Stimulated activated CD4-positive, alpha-beta T cell treated with anti-CD3 and anti-CD28 coated beads, Interleukin-15, amount 100 ng/mL, for 24 hours (primary cell): ENCODE measurements at places on chromosomes 12 and 14.
A peak's percentile ranks its signal among the peaks of the same experiment; 100 is the strongest.

DNA sequence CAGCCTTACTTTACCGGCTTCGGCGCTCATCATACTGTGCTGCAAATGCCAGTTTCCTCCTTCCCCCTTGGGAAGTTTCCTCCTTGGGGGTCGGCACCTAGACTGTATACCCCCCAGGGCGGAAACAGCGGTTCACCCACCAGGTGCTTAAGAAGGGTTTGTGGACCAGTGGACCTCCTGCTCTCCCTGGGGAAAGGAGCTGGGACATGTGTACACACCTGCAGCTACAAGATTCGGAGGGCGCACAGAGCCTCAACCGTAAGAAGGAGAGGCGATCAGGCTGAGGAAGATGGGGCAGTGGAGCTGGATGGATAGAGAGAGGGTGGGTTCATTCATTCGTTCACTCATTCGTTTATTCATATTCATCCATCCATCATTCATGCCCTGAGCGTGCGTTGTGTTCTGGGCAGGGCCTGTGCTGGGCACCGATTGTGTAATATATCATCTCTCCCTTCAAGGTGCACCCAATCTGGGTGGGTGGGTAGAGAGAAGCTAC is 717 bp upstream of the ZNF839 start:
- no peak for DNase-seq

DNA sequence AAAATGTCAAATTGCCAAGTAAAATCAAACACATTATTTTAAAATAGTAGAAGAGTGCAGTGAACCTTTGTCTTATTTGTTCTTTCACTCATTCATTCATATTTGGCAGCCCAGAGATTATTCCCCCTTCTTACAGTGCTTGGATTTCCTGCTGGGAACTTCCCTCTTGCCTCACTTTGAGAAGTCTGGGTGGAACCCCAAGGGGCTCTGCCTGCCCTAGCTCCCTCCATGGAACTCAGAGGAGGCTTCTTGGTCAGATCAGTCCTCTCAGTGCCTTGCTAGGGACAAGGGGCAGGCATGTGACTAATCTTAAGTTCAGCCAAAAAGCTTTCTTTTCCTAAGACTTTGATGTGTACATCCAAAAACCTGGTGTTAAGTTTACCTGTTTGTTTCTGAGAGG is 84.7 kb upstream of the OVCH1 start:
- no peak for DNase-seq

- peak; percentile 55 for DNase-seq
Observed at GRCh38 chr12:51395283-51396230, 4.4 kb upstream of the GALNT6 start.

DNA sequence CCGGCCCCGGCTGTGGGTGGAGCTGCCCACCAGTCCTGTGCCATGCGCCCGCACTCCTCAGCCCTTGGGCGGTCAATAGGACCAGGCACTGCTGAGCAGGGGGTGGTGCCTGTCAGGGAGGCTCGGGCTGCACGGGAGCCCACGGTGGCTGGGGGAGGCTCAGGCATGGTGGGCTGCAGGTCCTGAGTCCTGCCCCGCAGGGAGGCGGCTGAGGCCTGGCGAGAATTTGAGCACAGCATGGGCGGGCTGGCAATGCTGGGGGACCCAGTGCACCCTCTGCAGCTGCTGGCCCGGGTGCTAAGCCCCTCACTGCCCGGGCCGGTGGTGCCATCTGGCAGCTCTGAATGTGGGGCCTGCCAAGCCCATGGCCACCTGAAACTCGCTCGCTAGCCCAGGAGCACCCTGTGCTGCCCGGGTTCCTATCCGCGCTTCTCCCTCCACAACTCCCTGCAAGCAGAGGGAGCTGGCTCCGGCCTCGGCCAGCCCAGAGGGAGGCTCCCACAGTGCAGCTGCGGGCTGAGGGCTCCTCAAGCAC is 1371.1 kb downstream of the FSCB start:
- no peak for DNase-seq

- DNase-seq = no peak
Observed at GRCh38 chr12:90939382-90939781, 15.6 kb downstream of the CCER1 start.

- no peak for DNase-seq
Observed at GRCh38 chr12:76081909-76082308, 2.6 kb downstream of the NAP1L1 start.

- no peak for DNase-seq
Observed at GRCh38 chr14:95464514-95464913, 51.9 kb downstream of the SYNE3 start.

DNA sequence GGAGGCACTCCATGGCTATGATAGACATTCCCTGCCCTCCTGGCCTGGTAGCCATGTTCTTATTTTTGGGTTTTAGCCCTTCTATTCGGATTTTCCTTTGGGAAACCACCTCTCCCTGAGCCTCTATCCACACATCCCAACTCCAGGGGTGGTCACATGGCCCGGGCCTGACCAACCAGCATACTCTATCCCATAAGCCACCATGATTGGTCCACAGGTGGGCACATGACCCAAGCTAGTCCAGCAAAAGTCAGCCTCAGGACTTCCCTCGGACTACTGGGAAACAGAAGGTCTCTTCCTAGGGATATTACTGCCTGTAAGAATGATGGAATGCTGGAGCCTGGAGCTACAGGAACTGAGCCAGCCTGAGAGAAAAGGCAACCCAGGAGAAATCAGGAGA is 12.5 kb downstream of the PRIMA1 start:
- DNase-seq = no peak

- DNase-seq = no peak
Observed at GRCh38 chr14:22159957-22160356, 429.1 kb downstream of the DAD1 start.

DNA sequence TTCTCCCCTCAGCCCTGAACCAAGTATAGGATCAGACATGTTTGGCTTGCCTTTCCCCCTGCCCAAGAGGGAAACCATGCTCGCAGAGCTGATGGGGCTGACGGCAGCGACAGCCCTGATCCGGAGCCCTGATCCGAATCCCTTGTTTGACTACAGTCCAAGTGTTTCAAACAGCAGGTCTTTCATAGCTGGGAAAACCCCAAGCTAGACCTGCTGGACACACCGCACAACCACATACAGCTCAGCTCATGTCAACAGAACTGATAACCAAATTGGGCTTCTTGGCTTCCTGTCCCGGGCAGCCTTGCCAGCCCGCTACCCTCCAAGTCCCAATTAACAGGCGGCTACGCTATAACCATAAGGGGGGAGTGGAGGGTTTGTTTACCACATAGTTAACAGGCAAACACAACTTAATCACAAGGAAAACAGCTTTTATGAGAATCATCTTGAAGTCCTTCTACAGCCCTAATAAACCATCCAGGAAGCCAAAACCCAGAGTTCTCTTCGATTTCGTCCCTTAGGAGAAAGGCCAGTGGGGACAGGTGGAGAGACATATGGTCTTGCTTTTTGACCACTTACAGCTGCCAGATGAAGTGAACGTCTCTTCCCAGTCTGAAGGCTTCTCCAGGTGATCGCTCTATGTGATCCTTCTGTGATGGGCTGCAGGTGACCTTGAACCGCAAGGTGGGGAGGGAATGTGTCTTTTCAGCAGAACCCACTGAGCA is 64.5 kb upstream of the MANSC4 start:
- no peak for DNase-seq

- DNase-seq = no peak
Observed at GRCh38 chr12:11725686-11726085, 76.2 kb downstream of the ETV6 start.

DNA sequence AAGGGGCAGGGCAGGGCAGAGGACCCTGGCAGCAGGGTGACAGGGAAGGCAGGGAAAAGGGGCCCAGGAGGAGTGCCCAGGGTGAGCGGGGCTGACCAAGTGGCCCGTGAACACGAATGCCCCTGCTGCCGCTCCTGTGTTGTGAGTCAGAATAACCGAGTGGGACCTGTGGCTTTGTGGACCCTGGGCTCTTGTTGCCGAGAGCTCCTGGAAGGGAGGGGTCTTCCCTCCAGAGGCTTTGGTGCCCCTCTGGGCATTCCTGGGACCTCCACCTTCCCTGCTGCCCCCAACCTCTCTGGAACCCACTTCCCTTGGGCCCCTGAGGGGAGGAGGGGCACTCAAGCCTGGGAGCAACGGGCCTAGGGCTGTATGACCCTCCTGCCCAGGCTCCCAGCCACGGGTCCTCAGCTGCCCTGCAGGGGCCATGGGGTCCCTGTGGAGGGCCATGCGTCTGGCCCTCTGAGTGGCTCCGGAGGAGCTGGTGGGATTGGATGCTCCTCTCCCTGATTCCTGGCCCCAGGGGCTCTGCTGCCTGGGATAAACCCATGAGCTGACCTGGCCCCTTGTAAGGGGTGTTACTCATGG is 319.4 kb downstream of the TMEM121 start:
- no peak for DNase-seq

DNA sequence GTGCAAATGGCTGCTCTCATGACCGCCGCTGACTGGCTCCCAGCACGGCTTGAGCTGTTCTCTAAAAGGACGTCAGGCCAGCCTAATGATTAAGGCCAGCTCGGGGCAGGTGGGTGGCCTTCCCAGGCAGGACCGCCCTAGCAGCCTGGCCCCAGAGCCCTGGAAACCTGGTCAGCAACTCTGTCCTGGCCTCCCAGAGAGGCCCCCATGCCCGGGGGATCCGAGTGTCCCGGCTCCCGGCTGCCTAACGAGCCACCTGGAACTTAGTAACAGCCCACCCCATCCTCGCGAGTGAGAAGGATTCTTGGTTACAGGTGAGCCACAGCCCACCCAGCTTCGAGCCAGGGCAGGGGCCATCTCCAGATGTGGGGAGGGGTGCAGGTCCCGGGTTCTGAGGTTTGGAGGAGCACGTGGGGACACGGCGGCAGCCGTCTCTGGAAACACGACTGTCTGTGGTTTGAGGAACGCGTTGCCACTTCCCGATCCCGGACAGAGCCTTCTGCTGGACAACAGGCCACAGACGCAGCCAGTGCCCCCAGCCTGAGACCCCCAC is 73.8 kb upstream of the FBRSL1 start:
- no peak for DNase-seq

DNA sequence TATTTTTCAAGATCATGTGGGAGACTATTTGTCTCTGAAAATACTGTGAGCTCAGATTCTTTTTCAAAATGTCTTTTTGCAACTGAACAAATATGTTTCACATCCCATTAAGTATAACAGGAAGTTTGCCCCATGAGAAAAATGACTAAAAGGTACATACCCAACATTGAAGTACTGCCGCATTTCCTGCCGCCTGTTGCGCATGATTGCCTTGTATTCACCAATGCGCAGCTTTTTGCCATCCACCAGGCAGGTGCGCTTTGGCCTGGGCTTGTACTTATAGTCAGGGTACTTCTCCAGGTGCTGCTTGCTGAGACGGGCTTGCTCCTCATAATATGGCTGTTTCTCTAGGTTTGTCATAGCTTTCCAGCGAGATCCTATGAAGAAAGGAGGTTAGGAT is 413.2 kb downstream of the SOX5 start:
- no peak for DNase-seq

DNA sequence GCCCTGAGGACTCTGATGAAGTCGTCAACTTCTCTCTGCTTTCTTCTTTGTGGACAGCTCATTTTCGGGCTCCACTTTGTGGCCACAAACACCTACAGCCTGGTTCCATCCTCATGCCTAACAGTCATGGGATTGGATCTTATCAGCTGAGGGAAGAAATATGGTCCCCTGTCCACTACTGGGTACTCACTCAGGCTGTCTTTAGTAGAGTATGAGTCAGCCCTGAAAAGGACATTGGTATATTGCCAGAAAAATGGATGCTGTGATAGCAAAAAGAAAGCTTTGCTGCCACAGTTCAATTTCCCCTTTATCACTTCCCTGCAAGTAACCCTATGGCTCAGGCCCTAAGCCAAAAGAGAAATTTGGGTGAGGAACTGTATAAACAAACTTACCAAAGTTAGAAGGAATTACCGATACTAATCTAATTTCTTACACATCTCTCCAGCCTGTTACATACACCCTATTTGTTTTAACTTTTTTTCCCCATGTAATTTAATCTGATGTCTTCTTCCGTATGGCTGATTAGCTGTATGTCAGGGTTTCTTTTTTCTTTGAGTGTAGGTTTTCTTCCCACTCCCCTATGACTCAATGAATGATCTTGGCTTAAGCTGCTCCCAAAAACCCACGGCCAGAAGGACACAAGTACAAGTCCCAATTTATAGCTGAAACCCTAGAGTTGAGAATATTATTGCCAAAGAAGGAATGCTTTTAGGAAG is 29.1 kb downstream of the MTHFD1 start:
- DNase-seq = no peak

DNA sequence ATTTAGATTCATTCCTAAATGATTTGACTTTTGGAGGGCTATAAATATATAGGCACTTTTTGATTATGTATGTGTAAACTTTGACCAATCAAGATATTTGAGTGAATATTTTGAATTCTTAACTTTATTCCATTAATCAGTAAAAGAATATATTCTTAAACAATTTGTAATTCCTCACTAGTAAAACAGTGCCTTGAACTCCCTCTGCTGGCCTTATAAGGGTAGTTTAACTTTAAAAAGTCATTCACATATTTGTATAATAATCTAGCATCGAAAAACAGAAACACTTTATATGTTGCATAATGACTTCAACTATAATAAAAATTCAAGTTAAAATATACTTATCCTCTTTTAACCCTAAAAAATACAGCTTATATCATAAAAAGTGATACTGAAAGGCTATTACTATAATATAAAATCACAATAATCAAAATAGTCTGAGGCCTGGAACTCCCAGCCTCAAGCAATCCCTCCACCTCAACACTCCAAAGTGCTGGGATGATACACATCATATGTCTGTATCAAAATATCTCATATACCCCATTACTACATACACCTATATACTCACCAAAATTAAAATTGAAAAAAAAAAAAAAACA is 31.2 kb downstream of the CCDC59 start:
- DNase-seq = no peak

GRCh38 chr12:106459534-106459933 is 102.0 kb downstream of the POLR3B start:
- DNase-seq = no peak

GRCh38 chr14:23358042-23358441 is 5.4 kb upstream of the SLC22A17 start:
- DNase-seq = no peak

DNA sequence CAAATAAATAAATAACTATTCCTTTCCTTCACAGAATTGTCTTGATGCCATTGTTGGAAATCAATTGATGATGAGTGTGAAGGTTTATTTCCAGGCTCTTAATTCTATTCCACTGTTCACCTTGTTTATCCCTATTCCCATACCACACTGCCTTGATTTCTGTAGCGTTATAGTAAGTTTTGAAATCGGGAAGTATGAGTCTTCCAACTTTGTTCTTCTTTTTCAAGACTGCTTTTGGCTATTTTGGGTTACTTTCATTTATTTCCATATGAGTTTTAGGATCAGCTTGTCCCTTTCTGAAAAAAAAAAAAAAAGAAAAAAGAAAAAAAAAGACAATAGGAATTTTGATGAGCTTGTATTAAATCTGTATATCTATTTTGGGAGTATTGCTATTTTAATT is 9.3 kb upstream of the CDK2AP1 start:
- DNase-seq = no peak

GRCh38 chr14:80868260-80868659 is 73.3 kb downstream of the CEP128 start:
- no peak for DNase-seq

GRCh38 chr14:85622106-85622505 is 92.2 kb downstream of the FLRT2 start:
- no peak for DNase-seq

DNA sequence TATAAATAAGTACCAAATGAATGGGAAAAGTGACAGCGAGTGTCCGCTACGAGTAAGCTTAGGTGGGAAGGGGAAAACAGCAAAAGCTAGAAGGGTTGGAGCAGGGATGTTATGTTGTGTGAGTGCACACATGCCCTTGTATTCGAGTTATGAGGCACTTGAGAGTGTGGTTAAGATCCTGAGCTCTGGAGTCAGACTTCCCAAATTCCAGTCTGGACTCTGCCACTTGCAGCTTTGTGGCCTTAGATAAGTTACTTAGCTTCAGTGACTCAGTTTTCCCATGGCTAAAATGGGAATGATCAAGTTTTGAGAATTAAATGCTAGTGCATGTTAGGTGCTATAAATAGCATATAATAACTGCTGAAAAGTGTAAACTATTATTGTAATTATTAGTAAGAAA is 44.9 kb downstream of the KTN1 start:
- DNase-seq = no peak
